ENCODE measurements at places on chromosomes 4 and X.

- no peak for DNase-seq
These were observed 349.9 kb upstream of the KLF3 start for GRCh38 chr4:38313999-38314561.

- no peak for DNase-seq
These were observed 194.8 kb downstream of the KIT start for GRCh38 chr4:54852602-54853001.

DNA sequence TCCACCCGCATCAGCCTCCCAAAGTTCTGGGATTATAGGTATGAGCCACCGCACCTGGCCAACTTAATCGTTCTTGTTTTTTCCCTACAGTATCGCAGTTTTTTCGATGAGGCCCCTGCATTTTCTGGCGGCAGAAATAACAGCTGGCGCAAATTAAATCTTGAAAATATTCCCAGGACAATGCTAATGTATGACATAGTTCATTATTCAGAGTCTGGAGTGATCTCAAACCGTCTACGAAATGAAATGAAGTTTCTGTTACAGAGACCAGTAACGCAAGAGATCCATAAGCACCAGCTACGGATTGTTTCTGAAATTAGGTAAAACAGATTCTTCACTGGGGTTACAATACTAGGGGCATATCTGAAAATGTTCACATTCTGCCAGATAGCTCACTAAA, 27.3 kb downstream of the CXorf58 start:
- DNase-seq, result no peak

DNA sequence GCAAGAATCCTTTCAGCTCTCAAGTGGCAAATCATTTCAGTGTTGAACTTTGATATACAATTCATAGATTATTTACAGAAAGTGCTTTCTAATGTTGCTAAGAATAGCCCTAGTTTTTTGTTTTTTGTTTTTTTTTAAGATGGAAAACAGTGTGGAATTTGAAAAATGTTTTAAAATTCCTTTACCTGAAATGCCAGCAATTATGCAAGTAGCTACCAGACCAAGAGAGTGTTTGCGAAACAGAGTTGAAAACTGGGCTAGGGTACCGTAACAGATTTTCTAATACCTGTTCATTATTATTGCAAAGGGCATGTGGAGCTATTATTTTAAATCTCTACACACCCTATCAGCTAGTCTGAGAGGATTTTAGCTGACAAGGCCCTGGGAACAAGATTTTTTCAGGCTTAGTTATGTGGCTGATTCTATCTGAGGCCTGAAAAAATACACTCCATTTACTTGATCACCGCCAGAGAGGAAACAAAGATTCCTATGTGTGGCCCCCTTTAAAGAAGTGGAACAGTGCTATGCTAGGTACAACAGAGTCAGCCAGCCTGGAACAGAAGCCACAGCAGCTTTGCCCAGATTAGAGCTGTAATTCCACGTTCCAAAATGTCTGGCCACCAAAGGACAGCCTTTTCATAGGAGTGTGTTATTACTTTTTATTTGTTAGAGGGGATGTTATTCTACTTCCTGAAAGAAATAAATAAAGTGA, 46.9 kb upstream of the SLC39A8 start:
- no peak for DNase-seq

- no peak for DNase-seq
These were observed 17.9 kb upstream of the PGRMC1 start for GRCh38 chrX:119218198-119218597.

Measured in stimulated activated CD4-positive, alpha-beta T cell treated with anti-CD3 and anti-CD28 coated beads, Interleukin-4, amount 100 ng/mL, for 1 hour (primary cell).